Urinary bladder (tissue), 4 donors: ENCODE measurements at places on chromosomes 3 and 15.

DNA sequence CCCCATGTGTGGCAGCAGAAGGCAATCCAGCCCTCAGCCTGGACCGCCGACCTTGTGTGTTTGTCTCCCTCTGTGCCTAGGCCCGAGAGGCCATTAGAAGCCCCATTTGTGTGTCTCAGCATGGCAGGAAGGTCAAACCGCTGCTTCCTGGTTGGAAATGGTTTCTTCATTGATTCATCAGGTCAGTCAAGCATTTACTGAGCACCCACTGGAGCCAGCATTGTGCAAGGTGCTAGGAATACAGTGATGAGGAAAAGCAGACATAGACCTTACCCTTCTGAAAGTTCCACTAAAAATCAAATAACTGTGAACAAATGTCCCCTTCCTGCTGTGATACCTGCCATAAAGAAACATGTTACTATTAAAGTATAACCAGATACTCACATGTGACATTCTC, 265.9 kb upstream of the CTDSPL start:
- no peak for DNase-seq

DNA sequence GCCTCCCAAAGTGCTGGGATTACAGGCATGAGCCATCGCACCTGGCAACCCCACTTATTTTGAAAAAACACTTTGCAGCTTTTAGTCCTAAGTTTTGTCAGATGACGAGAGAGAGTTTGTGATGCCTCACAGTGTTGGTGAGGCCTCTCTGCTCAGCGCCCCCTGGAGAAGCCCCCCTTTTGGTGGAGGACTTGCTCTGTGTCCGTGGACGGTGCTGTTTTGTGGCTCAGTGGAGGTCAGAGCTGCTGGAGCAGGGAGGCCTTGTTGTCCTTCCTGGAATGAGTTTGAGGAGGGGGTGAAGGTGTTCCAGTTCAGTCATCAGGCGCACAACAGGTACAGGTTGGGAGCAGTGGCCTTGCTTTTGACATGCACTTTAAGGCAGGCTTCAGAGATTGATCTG, 58.0 kb downstream of the PGPEP1L start:
- no peak for DNase-seq

DNA sequence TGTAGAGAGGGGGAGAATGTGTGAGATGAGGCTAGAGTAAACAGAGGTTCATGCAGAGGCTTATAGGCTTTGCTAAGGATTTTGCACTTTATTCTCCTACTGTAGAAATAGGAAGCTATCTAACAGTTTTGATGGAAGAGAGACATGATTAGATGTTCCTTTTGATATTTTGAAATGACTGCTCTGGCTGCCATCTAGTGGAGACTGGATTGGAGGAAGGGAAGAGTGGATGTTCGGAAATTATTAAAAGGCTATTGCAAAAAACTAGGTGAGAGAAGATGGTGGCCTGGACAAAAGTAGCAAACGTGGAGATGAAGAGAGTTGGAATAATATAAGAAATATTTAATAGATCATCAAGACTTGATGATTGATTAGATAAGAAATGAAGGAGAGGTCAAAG, 42.2 kb downstream of the SYN2 start:
- no peak for DNase-seq

DNA sequence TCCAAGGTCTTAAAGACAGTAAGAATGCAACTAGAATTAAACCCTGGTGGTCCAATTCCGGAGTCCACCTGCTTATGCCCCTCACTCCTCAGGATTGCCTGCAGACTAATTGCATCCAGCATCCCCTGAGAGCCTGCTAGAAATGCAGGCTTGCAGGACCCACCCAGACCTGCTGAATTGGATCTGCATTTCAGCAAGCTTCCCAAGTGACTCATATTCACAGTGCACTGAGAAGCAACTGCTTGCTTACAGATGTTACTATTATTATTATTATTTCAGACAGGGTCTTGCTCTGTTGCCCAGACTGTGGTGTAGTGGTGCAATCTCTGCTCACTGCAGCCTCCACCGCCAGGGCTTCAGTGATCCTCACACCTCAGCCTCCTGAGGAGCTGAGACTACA, 83.5 kb upstream of the VGLL4 start:
- DNase-seq = no peak

- no peak for DNase-seq
These were observed 9.8 kb downstream of the GMPS start for GRCh38 chr3:155880286-155880685.
